ENCODE measurements at places on chromosomes 6 and 20. TPM values are rescaled to one million over a fixed set of nuclear protein-coding genes. Genes with fewer than 3 reads are reported as not detected.

ID4 gene
- not detected for total RNA-seq

DNA sequence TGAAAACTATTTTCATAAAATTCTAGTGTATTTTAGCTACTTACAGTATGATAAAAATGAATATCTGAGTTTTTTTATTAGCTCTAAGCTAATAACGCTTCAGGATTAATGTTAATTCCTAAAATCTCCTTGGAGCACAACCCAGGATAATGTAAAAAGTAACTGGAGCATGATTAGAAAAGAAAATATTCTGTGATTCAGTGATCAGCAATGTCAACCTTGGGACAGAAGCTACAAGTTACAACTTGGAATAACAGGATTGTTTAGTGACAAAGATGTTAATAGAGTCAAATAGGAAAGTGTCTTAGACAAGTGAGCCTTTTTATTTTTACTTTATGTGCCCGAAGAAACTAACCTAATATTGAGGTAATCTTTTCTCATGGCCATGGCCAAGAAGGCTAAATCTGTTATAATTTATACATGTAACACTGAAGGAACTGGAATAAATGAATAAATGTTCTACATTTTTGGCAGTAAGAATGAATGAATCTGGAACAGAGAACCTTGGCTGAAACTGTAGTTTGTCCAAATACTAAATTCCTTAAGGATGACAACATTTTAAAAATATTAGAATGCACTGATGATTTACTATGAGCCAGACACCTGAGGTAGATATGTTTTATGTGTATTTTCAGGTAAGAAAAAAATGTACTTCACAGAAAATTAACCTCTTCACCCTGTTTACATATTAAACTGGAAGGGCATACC, 994.0 kb downstream of the GRIK2 start:
- DNase-seq, result no peak

SEL1L2 gene
- total RNA-seq, result not detected

UBE2C gene
- total RNA-seq, result 232 TPM

DNA sequence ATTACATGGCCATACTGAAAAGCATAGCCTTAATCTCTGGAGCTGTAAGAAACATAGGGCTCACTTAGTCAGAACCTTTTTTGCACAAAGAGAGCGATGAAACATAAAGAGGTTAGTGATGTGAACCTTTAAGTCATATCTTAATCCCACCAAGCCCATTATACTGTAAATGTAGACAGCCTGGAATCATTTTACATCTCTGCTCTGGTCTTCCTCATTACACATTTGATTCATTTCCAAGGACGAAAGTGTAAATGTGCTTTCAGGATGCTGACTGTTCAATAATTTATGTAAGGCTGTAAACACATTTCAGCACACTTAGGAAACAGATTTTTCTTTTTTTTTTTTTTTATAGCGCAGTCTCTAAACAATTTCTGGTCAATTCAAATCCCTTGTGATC, 131.3 kb upstream of the B3GAT2 start:
- DNase-seq, result no peak

GRCh38 chr20:60058879-60059278, 100.7 kb downstream of the CDH26 start:
- no peak for DNase-seq

DNA sequence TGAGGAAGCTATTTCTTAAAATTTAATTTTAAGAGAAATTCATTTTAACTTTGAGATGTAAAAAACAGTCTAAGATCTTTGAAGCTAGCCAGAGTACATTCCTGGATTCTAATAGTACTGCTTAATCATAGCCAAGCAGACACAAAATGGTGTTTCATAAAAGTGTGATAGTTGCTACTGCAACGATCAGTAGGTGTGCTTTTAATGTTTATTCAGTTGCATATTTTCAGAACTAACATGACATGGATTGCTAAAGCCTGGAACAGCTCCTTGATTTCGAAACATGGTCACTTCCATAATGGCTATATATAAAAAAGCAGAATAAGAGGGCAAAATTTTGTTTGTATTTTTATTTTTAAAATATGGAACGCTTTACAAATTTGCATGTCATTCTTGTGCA, 35.5 kb downstream of the SESN1 start:
- DNase-seq, result no peak

DNA sequence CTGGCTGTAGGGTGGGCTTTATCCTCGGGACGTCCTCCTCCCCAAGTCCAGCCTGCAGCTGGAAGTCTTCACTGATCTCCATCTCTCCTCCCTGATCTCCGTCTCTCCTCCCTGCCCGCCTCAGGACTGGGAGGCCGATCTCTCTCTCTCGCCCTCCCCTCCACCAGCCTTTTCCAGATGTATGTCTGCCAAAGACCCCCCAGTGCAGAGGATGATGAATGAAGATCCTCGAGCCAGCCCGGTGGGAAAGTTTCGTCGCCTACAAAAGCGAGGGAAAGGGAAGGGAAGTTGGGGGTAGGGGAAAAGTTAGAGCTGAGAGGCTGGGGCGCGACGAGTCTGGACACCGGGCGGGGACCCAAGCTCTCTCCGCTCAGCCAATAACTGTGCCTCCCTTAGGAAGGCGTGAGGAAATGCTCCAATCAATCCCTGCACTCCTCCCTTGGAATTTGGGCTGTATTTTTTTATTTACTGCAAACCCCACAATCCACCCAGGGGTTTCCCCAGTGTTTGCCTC, 595 bp upstream of the SRF start:
- no peak for DNase-seq

- no peak for DNase-seq
These were observed 2.1 kb upstream of the CHRNA4 start for GRCh38 chr20:63363013-63363957.

DNA sequence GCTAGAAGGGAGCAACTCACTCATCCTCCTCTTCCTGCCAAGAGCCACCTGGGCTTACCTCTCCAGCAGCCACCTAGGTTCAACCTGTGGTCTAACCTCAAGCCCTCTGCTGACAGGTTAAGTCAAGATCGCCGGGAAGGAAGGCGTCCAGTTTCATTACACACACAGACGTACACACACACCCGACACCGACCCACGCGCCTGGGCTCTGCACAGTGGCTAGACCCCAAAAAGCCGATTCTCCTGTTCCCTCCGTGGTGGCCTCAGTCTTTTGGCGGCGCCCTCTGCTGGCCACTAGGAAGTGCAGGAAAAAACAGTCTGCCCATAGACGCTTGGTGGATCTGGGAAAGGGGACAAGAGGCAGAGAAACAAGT, 52.8 kb downstream of the MRPL14 start:
- DNase-seq, result peak; percentile 71

- DNase-seq, result no peak
These were observed 376.0 kb downstream of the SYNE1 start for GRCh38 chr6:152261179-152261578.

RUNX2 gene
- 13.4 TPM for total RNA-seq

DNA sequence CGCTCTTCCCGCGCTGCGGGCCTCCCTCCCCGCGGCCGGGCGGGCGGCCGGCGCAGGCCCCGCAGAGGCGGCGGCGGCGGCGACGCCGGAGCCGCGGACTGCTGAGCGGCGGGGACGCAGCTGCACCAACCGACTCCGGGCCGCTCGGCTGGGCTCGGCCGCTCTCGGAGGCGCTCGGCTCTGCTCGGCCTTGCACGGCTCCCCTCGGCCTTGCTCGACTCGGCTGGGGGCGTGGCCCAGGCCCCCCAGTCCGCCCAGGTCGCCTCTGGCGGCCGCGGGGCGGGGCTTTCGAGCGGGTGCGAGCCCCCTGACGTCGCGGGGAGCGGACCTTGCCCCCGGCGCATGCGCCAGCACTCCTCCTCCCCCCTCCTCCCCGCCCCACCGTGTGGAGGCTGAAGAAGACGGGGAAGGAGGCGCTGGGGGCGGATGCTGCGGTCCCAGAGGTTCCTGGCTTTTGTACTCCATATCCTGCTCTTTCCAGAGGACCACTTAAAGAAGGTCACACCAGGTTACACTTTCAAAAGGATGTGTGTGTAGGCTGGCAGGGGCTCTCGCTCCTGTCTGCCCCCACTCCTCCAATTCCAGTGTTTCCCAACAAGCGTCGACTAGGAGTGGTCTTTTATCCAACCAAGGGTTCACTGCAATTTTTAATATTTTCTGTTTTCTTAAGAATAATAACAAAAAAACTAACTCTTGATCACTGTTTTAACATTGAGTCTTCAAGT, at the start of gene ZHX3:
ZHX3 (minus strand) TSS at position 186 of the 725 bp plus-strand sequence. CDS start 112,815 bp downstream, outside the sequence.
- DNase-seq, result peak; percentile 94

FOXS1 gene
- total RNA-seq, result not detected

- no peak for DNase-seq
These were observed 141.6 kb upstream of the DTNBP1 start for GRCh38 chr6:15804164-15805154.

GRCh38 chr6:111418971-111419693, 63.9 kb downstream of the REV3L start:
- DNase-seq, result no peak

RTF2 gene
- total RNA-seq, result 106 TPM

DDO gene
- not detected for total RNA-seq

- peak; percentile 2 for DNase-seq
These were observed 19.6 kb upstream of the MAS1L start for GRCh38 chr6:29507319-29507718.

- no peak for DNase-seq
These were observed 75.2 kb downstream of the PRL start for GRCh38 chr6:22221630-22222029.

PLN gene
- total RNA-seq, result not detected

MAS1 gene
- not detected for total RNA-seq

ADGRF1 gene
- total RNA-seq, result not detected

DNA sequence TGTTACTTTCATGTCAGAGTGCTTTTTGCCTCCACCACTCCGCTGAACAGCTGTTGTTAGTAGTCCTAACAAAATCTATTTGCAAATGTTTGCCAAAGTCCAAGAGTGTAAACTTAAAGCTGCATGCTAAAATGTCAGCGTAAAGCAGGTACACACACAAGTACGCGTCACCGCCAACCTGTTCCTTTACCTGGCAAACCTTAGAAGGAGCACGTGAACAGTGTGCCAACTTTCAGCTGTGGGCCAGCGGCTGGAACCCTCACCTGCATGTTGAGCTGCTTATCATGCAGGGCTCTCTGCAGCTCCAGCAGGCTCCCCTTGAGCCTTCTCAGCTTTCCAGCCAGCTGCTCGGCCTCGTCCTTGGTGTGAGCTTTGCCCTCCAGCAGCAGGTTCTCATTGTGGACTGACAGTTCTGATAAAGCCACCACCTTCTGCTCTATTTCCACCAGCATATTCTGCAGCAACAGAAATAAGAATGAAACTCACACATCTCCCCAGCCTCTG, 359.3 kb downstream of the SYNE1 start:
- no peak for DNase-seq

SOBP gene
- total RNA-seq, result 0.31 TPM

- DNase-seq, result no peak
These were observed 2.8 kb upstream of the HTR1B start for GRCh38 chr6:77466055-77466450.

CTSZ gene
- 48.2 TPM for total RNA-seq

TTK gene
- total RNA-seq, result 40.7 TPM

- peak; percentile 18 for DNase-seq
These were observed 74.1 kb upstream of the PAK5 start for GRCh38 chr20:9912858-9913434.

PGBD1 gene
- 1.7 TPM for total RNA-seq

AFDN gene
- total RNA-seq, result 18.6 TPM

- DNase-seq, result no peak
These were observed 324.5 kb downstream of the PRKN start for GRCh38 chr6:162403031-162403430.
